ENCODE measurements at places on chromosomes 12 and 14.
A peak's percentile ranks its signal among the peaks of the same experiment; 100 is the strongest.

GRCh38 chr12:93521225-93522080, 51.0 kb upstream of the SOCS2 start:
- DNase-seq: no peak

- no peak for DNase-seq
These were observed 912.3 kb upstream of the SEL1L start for GRCh38 chr14:82445810-82446570.

- DNase-seq: no peak
These were observed 10.2 kb downstream of the TRPV4 start for GRCh38 chr12:109822951-109823411.

- peak; percentile 25 for DNase-seq
These were observed 32.0 kb upstream of the LMNTD1 start for GRCh38 chr12:25585021-25585523.

GRCh38 chr14:88255798-88256197, 67.3 kb downstream of the KCNK10 start:
- no peak for DNase-seq

DNA sequence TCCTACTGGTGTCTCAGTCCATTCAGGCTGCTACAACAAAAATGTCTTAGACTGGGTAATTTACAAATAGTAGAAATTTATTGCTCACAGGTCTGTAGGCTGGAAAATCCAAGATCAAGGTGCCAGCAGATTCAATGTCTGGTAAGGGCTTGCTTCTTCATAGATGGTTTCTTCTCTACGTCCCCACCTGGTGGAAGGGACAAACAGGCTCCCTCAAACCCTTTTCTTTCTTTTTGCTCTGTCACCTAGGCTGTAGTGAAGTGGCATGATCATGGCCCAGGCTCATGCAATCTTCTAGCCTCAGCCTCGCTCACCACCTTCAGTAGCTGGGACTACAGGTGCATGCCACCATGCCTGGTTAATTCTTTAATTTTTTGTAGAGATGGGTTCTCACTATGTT, 106.8 kb upstream of the RPH3A start:
- no peak for DNase-seq

DNA sequence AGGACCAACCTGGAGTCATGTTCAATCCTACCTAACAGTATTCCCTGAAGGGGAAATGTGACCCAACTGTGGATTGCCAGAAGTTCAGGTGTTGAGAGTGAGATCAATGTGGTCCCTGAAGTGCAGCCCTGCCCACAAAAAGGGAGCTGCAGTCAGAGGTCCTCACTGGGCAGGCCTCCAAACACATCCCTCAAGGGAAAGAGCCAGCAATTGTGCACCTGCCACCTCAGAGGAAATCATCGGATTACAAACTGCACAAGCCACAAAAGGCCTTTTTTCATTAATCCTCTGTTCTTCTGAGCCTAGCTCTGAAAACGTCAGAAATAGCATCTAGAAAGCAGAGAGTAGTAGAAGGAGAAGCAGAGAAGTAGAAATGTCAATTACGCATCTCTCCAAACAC, 10.8 kb upstream of the MDM1 start:
- no peak for DNase-seq

DNA sequence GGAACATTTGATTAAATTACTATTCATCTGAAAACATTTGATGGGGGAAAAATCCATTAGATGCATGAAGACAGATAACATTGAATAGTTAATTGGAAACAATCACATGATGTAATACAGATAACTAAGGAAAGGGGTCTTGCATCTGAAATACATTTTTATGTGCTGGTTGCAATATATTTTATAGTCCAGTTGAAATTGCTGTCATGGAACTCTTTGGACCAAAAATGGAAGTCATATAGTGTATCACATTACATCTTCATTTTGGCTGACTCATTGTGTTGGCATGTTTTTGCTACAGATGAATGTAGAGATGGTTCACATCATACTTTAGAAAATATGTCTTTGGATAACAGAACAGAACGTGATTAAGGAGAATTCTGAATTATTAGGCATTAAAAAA, 43.0 kb upstream of the GNPNAT1 start:
- peak; percentile 73 for DNase-seq

GRCh38 chr12:131673888-131674257, 37.0 kb upstream of the SFSWAP start:
- DNase-seq: peak; percentile 14

DNA sequence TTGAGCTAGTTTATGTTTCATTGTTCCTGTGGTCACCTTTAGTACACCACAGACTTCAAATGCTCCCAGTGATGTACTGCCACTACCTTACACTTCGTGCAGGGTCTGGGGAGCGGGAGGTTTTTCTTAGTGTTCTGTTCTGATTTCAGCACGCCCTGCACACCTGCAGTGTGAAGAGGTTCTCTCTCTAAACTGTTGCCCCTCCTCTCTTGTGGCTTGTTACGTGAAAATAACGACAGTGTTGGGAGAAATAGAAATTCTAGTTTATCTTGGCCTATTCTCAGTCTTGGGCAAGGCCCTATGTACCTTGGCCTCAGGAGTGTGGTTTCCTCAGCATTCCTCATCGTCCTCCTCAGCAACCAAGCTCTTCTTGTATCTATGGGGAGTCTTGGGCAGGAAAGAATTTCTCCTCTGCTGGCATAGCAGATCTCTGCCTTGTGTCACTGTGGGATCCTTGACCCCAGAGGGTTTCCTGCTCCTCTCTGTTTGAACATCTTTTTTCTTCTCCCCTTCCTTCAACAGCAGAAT, 48.6 kb downstream of the EIF2S3B start:
- DNase-seq: no peak

DNA sequence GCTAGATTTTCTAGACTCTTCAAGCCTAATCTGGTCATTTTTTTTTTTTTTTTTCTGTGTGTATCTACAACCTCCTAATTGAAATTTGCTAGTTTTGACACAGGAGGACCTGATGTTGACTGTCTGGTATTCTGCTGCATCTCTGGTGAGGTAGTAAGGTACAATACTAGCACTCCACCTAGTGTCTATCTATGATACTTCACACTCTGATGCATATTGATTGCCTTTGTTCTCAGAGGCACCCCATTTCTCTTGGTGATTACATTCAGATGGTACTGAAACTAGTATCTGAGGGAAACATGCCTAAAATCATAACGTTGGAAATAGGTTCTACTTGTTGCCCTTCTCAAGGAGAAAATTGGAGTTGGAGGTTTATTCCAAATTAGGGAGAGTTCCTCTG, 930.5 kb upstream of the NOVA1 start:
- DNase-seq: no peak

GRCh38 chr12:47316609-47317049, 236.9 kb upstream of the AMIGO2 start:
- DNase-seq: peak; percentile 50

GRCh38 chr14:70811578-70811977, 2.3 kb upstream of the MAP3K9 start:
- DNase-seq: no peak

GRCh38 chr14:72781561-72782508, 112.1 kb downstream of the DPF3 start:
- DNase-seq: peak; percentile 49

DNA sequence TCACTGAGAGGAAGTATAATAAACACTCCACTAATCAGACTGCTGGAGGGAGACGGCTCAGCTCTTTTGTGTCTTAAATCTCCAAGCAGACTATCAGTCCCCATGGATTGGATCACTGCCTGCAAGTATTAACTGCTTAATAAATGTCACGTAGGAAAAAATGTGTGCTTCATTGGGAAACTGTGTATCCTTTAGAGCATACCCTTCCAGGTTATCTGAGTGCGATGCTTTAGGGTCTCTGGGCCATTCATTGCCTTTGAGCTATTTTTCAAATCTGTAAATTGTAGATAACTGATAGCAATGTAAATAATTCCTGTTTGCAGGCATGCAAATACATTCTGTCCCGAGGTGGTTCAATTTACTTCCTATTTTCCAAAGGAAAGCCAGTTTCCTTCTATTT, 45.0 kb upstream of the VASH1 start:
- no peak for DNase-seq

- no peak for DNase-seq
These were observed 303.3 kb downstream of the DPF3 start for GRCh38 chr14:72590577-72590976.

GRCh38 chr12:54033106-54033979, 493 bp downstream of the HOXC5 start:
- DNase-seq: peak; percentile 88

DNA sequence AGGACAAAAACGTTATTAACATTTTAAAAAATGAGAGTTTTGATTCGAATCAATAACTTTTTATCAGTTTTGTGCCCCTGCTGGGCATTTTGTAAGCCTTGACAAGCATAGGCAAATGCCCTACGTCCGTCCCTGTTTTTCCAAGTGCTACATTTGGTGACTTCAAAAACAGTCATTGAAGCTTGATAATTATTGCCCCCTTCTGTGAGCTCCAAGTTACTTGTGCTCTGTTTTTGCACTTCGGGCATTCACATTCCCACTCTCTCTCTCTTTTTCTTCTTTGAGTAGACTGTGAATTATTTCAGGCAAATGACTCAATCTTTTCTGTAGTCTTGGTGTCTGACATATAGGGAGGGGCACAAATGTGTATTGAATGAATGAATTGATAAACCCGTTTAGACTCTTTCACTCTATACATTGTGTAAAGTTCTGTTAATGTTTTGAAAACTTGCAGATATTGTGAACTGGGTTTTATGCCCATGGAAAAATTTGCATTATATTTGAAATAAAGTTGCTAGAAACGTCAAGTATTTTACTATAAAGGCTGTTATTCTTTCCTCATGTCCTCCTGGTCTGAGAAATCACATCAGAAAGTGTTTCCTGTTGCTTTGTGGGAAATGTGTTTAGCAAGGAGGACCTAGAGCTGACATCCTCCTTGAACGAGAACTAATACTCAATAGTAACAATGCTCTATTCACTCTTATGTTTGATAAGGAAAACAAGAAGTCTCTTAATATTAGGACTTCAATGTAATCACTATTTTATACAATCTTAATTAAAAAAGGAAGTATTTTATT, 1.4 kb downstream of the APAF1 start:
- peak; percentile 20 for DNase-seq

GRCh38 chr12:30700216-30700900, 4.7 kb upstream of the IPO8 start:
- no peak for DNase-seq

DNA sequence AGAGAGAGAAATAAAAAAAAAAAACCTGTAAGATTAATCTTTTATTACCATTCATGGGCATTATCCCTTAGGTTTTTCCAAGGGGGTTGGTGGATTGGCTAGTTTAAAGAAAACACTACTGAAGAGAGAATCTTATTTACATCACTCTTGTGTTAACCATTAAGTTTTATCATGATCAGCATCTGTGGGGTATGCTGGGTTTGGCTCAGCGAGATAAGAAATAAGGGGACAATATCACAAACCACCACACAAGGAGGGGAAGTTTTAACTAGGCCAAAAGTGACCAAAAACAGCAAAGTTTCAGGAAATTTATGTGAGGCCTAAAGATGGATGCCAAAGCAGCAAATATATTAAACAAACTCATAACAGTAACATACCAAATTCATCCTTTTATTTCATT, 548.6 kb downstream of the SLC16A7 start:
- DNase-seq: no peak

DNA sequence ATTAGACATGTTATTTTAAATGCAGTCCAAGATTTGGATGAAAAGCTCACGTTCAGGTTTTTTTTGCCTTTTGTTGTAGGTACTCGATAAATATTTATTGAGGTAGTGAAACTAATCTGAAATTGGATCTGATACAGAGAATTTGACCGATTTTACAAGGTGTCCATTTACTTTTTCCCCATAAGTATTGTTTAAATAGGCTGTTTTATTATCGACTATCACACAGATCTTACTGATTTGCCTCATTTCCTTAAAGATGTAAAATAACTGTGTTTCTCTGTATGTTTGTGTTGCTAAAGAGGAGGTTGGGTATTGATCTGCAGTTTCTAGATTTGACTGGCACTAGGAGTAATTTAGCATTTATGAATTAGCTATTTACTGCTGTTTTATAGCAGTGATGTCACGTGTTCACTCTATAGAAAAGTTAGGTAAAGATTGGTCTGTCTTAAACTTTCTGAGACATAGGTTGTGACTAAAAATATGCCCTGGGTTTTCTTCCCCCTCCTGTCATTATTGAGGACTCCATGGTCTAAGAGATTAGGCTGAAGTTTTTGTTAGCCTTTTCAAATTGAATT, 3.5 kb downstream of the RAP1B start:
- no peak for DNase-seq

DNA sequence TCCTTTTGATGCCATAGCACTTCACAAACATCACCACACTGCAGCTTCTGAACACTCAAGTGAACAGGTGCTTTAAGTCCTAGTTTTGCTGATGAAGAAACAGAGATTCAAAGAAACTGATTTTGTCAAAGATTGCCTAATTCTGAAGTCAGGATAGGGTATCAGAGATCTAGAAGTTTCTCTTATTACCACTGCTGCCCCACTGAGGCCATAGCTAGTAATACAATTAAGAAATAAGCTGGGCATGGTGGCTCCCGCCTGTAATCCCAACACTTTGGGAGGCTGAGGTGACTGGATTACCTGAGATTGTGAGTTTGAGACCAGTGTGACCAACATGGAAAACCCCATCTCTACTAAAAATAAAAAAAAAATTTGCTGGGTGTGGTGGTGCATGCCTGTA, 458.3 kb upstream of the SEL1L start:
- no peak for DNase-seq

- no peak for DNase-seq
These were observed 1.5 kb upstream of the FBRSL1 start for GRCh38 chr12:132488127-132489077.

- no peak for DNase-seq
These were observed 4.5 kb downstream of the TCTN2 start for GRCh38 chr12:123675436-123675835.

DNA sequence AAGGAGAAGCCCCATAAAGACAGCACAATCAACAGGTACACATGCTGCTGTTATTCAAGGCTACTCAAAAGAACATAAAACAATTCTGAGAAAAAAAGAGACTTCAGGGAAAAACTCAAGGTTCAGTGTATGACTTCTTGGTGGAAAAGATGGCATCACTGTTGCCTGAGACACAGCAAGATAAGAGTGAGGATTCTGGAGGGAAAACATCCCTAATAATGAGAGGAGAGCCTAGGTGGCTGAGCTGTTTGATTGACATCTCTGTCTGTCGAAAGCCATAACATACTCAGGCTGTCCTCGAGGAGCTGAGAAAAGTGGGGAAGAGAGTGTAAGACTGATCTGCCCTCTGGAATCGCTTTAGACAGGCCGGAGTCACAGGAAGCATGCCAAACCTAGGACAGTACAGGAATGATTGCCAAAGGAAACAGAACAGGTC, 193.4 kb upstream of the AMIGO2 start:
- DNase-seq: no peak

DNA sequence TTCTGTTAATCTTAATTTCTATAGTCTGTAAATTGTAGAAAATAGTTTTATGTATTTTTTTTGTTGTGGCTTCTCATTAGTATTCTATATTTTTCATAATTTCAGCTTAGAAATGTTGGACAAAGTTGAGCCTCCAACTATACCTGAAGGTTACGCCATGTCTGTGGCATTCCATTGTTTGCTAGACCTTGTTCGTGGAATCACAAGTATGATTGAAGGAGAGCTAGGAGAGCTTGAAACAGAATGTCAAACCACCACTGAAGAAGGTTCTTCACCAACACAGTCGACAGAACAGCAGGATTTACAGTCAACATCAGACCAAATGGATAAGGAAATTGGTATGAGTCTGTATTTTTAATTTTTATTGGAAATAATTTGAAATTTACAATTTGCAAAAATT, 65.7 kb downstream of the MON2 start:
- no peak for DNase-seq
